ENCODE measurements at places on chromosomes 1 and 21. TPM values are rescaled to one million over a fixed set of nuclear protein-coding genes. Genes with fewer than 3 reads are reported as not detected.

DNA sequence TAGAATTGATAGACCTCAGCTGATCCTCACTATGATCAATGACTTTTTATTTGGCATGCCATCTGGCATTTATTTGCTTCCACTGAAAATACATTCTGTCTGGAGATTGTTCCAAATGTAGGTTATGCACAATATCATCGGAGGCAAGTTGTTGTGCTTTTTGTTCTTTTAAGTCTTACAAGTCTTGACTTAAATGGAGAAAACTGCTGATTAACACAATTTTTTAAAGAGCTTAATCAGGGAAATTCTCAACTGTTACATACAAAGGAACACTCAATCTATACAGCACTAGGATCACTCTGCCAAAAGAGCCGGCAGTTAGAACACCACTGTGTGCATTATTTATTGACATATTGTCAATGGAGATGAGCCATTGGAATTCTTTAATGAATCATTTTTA lies 19.2 kb downstream of the CYYR1 start:
- DNase-seq: no peak

- no peak for DNase-seq
Observed at GRCh38 chr21:43937891-43938309, 72.9 kb downstream of the AGPAT3 start.

DNA sequence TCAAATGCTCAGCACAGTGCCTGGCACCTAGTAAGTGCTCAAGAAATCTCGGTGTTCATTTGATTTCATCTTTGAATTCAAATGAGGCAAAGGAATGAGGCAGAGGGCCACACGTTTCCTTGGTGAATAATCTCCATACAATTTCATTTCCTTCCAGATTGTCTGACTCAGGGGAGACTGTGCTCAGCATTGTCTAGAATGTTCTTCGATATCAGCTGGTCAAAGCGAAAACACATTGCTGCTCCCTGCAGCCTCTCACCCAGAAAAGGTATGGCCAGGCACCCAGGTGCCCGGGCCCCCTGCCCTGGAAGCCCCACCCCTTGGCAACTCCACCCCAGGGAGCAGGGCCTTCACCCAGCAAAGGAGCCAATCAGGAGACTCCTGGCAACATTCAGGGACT lies 55.8 kb downstream of the FBXO2 start:
- DNase-seq: peak; percentile 59

SPOCD1 gene
- polyA plus RNA-seq: 27.9 TPM

DNA sequence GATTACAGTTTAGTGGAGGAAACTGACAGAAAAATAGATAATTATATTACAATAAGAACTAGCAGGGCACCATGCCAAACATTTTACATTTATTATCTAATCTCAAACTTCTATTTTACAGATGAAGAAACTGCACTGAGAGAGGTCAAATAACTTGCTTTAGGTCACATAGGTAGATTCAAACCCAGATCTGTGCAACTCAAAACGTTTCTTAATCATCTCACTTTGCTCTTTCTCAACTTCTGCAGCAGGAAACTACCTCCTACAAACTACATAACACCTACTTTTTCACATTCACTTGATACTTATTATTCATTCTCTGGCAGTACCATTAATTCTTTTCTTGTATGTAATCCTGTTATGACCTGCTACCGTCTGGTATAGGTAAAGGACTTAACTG lies 49.9 kb upstream of the BCL10 start:
- DNase-seq: no peak

OR6F1 gene
- not detected for polyA plus RNA-seq

DNA sequence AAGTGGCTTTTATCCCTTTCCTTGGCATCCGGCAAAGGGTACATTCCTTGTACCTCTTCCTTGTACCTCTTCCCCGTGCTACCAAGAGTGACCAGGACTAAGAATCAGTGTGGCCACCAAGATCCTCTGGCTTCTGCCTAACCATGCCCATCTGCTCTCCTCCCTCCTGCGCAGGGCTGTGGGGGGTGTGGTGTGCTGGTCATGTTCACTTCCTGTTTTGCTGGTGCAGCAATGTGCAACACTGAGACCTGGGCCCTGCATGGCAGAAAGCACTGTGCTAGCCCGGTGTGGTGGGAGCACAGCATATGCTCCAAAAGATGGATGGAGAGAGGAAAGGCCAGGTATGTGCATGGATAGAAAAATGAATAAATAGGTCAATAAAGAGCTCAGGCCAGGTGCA lies 33.3 kb upstream of the TENT5C start:
- DNase-seq: no peak

- DNase-seq: peak; percentile 41
Observed at GRCh38 chr1:218717575-218717974, 372.4 kb downstream of the TGFB2 start.

ABCA4 gene
- 0.25 TPM for polyA plus RNA-seq

SOX13 gene
- polyA plus RNA-seq: 3.0 TPM

IARS2 gene
- polyA plus RNA-seq: 67.0 TPM

DNA sequence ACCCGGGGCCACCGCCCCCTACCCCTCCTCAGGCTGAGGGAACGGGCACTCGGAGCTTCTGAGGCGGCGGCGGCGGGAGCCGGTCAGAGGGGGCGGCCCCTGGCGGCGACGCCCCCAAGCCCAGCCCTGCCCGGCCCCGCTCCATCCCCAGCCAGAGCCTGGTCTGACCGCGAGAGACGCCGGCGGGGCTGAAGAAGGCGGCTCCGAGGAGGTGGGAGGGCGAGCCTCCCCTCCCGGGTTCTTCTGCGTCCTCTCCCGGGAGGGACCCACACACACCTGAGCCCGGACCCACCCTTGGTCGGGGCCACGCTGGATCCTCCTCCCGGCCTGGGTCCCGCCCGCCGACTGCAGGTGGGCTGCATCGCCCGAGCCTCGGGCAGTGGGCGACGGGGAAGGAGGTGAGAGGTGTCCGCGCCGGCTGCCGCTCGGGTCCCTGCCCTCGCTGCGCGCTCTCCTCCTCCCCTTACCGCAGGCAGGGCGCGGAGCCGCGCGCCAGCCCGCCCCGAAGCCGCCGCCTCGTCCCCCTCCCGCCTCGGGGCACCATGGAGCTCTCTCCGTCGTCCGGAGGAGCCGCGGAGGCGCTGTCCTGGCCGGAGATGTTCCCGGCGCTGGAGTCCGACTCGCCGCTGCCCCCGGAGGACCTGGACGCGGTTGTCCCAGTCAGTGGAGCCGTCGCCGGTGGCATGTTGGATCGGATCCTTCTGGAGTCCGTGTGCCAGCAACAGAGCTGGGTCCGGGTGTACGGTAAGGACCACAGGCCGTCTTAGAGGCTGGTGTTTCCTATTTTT lies at the start of gene RASAL2:
Gene RASAL2, plus strand, starts transcription at position 154 of the 788 bp plus-strand sequence. Its CDS starts 389 bp downstream, at position 543.
- DNase-seq: peak; percentile 85
